ENCODE measurements at places on chromosomes 12 and 14. TPM values are rescaled to one million over a fixed set of nuclear protein-coding genes. Genes with fewer than 3 reads are reported as not detected.

The PRORP gene
- 52.9 TPM for total RNA-seq

The FGF6 gene
- not detected for total RNA-seq

The RASSF9 gene
- total RNA-seq, result not detected

The ABHD12B gene
- not detected for total RNA-seq

The CABP1 gene
- total RNA-seq, result 0.56 TPM

The CLEC14A gene
- not detected for total RNA-seq

The AQP2 gene
- not detected for total RNA-seq

The COCH gene
- total RNA-seq, result 0.58 TPM

The DLK1 gene
- not detected for total RNA-seq

The MYO1A gene
- 5.1 TPM for total RNA-seq

The OR4E2 gene
- not detected for total RNA-seq

The DPF3 gene
- 0.30 TPM for total RNA-seq

The PRKAG1 gene
- 62.7 TPM for total RNA-seq

The SLC6A13 gene
- total RNA-seq, result not detected

The LRP1-AS gene
- total RNA-seq, result not detected

The RNF31 gene
- 86.7 TPM for total RNA-seq

Measured in activated T-helper 17 cell treated with anti-CD3 and anti-CD28 coated beads, Interleukin-2, amount 50 U/mL, for 72 hours (primary cell).